Activated CD8-positive, alpha-beta memory T cell treated with anti-CD3 and anti-CD28 coated beads, Interleukin-2, amount 10 ng/mL, durations not matched to agents 7 days and 5 days (primary cell): ENCODE measurements at places on chromosomes 5 and 9.

DNA sequence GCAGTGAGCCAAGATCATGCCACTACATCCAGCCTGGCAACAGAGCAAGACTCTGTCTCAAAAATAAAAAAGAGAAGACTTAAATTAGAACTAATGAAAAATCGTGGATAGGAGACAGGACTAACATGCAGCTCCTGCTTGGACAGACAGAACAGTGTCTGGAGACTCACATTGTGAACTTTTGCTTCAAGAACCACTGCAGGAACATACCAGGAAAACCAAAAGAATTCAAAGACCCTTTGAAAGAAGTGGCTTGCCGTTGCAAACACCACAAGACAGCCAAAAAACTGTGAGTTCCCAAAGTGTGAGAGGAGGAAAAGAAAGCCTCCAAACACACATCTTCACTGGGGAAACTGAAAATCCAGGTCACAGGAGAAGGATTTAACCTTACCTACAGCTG lies 48.8 kb upstream of the SNAPC3 start:
- peaks cover 15% of the 10 kb centered on the region for H3K27me3 ChIP-seq
- H3K36me3 ChIP-seq, result peaks cover 1% of the 10 kb centered on the region
- no peak overlapping the region for H3K4me3 ChIP-seq
- no peak overlapping the region for H3K27ac ChIP-seq

GRCh38 chr9:130396581-130396980 lies 48.2 kb upstream of the ASS1 start:
- no peak for DNase-seq
- H3K27ac ChIP-seq, result no peak overlapping the region
- no peak overlapping the region for H3K4me3 ChIP-seq
- H3K27me3 ChIP-seq, result peaks cover 3% of the 10 kb centered on the region

GRCh38 chr9:126388964-126389708 lies 62.5 kb downstream of the MVB12B start:
- peaks cover 53% of the 10 kb centered on the region for H3K36me3 ChIP-seq
- no peak overlapping the region for H3K4me3 ChIP-seq
- H3K27me3 ChIP-seq, result no peaks in the 10 kb centered on the region

- no peak for DNase-seq
- no peak overlapping the region for H3K4me3 ChIP-seq
- no peak overlapping the region for H3K27ac ChIP-seq
- no peaks in the 10 kb centered on the region for H3K4me1 ChIP-seq
Measured at GRCh38 chr5:18003312-18003711, 369.1 kb downstream of the TAF11L14 start.
